ENCODE measurements at places on chromosomes 5 and 9.

DNA sequence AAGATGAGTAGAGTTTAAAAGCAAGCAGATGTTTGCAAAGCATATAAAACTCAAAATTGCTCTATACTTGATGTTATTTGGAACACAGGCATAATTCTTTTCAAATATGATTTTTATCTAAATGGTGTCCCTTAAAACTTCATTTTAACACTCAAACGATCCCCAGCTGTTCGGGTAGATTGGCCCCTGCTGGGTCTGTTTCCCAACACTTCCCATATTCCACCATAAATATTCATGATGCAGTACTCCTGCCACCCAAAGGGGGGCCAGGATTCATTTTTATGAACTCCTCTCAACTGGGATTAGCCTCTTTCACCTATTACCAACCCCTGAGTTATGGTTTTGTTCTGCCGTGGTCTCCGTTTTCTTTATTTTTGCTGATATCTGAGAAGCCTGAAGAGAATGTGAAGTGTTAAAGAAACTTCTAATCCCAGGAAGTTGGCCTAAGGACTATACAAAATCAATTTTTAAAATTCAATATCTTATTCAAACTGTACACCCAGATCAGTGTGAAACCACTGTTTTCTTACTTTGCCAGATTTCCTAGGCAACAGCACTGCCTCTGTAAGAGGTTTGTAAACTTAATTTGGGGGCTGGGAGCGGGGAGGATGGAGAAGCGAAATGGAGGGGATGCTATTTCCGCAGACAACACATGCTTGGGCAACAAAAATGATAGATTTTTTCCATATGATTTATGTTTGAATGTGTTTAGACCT lies 384.1 kb downstream of the DMRT2 start:
- peak; percentile 46 for DNase-seq

DNA sequence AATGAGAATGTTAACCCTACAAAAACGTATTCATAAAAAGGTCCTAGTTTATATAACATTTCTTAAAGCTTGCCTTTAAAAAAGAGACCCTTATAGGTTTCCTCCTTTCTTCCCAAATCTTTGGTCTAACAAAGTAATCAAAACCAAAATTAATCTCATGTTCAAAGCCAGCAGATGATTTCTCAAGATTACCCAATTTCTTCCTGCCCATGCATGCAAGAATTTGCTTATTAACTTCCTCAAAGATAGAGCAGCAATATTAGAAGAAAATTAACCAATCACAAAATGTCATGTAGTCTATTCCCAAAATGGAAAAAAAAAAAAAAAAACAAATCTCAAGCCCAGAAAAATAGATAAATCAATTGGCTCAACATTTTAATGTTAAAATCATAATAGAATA lies 114.9 kb downstream of the MLLT3 start:
- DNase-seq, result no peak

- no peak for DNase-seq
These were observed 3.0 kb downstream of the KIF12 start for GRCh38 chr9:114096041-114096511.

DNA sequence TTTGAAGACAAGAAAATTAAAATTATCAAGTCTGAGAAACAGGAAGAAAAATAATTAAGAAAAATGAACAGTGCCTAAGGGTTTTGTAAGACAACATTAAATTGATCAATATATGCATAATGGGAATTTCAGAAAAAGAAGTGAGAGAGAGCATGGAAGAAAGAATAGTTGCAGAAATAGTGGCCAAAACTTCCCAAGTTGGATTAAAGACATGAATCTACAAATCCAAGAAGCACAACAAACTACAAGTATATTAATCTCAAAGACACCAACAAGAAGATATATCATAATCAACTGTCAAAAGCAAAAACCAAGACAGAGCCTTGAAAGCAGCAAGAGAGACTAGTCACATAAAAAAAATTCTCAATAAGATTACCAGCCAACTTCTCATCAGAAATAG lies 488.0 kb downstream of the RASEF start:
- no peak for DNase-seq

DNA sequence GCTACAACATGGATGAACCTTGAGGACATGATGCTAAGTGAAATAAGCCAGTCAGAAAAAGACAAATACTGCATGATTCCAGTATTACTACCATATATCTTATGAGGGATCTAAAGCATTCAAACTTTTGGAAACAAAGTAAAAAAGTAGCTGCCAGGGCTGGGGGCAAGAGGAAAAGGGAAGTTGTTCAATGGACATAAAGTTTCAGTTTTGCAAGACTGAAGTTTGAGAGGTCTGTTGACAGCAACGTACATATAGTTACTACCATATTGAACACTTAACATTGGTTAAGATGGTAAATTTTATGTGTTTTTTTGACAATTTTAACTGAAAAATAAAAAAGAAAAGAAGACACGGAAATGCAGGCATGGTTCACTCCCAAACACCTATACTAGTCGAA lies 77.6 kb downstream of the MAPKAP1 start:
- DNase-seq, result no peak

- DNase-seq, result no peak
These were observed 782.4 kb upstream of the ZNF608 start for GRCh38 chr5:125528881-125529280.
